Left lung (tissue), 14 donors: ENCODE measurements at places on chromosomes 12 and 14.
A peak's percentile ranks its signal among the peaks of the same experiment; 100 is the strongest.

DNA sequence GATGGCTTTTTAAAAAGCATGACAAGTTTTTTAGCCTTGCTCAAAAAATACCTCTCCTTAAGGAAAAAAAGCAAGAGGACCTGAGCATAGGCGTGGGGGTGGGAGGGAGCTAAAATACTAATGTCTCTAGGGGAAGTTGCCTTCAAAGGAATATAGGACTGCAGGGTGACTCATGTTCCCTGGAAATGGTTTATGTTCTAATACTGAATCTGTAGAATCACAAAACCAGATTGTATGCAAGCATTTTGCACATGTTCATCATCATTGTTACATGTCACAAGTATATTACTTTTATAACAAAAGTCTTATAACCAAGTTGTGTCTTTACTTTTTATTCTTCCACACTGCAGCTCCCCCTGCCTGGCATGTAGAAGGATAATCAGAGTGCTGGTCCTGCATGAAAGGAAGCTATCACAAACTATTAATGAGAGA, 36.6 kb downstream of the GPR135 start:
- no peak for DNase-seq

GRCh38 chr14:27634056-27634970, 1036.5 kb upstream of the NOVA1 start:
- DNase-seq: no peak

DNA sequence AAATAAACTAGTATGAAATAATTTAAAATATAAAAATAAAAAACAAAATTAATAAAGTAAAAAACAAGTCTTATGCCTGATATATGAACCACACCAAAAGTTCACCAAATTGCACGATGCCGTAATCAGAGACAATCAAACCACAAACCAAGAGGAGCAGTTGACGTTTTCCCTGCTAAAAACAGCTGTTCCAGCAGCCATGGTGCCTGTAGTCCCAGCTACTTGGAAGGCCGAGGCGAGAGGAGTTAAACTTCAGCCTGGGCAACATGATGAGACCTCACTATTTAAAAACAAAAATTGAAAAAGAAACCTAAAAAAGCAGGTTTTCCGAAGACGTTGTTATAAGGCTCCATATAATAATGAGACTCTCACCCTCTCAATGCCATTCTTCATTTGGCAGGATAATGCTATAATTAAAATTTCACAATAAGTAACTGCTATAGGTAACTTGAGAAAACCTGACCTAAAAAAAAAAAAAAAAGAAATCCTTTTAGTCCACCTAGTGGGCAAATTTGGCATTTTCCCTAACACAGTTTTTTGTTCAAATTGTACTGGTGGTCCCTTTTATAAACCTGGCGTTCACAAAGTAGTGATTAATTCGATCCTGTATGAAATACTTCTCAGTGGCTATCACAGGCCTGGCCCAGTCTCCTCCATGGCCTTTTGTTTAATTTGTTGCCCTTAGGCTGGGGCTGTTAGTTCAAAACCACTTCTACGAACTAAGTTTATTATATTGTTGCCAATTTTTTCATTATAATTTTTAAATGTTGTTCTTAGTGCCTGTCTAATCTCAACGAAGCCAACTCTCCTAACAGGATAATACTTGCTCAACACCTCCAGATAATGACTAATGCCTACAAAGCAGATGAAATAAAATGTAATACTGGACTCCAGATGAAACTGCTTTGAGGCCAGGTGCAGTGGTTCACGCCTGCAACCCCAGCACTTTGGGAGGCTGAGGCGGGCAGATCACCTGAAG, 62.1 kb downstream of the TNFAIP2 start:
- no peak for DNase-seq

GRCh38 chr14:53953828-53954550, 2.6 kb downstream of the BMP4 start:
- peak; percentile 73 for DNase-seq

GRCh38 chr12:14138495-14138894, 157.1 kb upstream of the GRIN2B start:
- no peak for DNase-seq

DNA sequence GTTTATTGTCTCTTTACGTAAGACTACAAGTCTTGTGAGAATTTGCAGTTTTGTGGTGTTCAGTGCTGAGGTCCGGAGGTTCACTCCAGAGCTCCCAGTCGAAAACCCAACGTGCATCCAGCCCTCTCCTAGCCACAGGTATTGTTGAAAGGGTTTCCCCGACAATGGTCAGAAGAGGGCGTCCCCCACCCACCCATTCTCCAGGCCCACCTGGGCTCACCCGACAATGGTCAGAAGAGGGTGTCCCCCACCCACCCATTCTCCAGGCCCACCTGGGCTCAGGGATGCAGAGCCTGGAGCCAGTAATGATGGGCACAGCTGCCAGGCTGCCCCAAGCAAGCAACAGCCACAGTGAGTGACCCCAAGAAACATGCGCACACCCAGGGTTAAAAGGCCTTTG, 126.8 kb upstream of the EVL start:
- no peak for DNase-seq

DNA sequence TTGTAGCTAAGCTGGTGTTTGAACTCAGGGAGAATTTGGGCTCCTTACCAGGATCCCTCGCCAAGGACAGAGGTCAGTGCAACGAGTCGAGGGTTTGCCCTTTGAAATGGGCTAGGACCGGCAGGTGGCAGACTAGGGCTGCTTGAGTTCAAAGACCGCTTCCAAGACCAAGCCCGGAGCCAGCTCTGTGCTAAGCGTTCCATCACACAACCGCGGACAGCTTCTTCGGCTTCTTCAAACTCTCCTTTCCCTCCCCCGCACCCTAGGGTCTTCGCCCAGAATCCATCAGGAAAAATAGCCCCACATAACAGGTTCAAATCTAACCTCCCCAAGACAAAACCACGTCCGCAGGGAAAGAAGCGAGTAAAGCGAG, 705 bp upstream of the FLVCR2 start:
- DNase-seq: peak; percentile 90

- peak; percentile 78 for DNase-seq
These were observed at the start of gene SETD1B for GRCh38 chr12:121803861-121804416. SETD1B (plus strand) TSS chr12:121804009; CDS start chr12:121804738, 729 bp downstream.

DNA sequence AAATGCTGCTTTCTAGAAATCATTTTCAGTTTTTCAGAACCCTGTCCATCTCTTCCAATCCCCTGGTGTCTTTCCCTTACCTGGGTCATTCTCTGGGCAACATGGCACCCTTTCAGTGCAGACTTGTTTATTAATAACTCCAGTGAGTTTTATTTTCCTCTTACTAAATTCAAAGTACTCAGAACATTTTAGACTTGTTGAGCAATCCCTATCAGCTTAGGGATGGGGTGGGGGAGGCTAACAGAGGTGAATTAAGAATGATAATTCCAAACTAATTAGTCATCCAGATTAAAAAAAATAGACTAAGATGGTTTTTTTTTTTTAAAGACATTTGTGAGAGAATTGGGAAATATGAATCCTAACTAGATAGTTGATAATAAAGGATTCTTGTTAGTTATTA, 10.7 kb downstream of the GPRC5A start:
- DNase-seq: no peak

GRCh38 chr14:79543348-79543747, 668.0 kb downstream of the DIO2 start:
- no peak for DNase-seq

DNA sequence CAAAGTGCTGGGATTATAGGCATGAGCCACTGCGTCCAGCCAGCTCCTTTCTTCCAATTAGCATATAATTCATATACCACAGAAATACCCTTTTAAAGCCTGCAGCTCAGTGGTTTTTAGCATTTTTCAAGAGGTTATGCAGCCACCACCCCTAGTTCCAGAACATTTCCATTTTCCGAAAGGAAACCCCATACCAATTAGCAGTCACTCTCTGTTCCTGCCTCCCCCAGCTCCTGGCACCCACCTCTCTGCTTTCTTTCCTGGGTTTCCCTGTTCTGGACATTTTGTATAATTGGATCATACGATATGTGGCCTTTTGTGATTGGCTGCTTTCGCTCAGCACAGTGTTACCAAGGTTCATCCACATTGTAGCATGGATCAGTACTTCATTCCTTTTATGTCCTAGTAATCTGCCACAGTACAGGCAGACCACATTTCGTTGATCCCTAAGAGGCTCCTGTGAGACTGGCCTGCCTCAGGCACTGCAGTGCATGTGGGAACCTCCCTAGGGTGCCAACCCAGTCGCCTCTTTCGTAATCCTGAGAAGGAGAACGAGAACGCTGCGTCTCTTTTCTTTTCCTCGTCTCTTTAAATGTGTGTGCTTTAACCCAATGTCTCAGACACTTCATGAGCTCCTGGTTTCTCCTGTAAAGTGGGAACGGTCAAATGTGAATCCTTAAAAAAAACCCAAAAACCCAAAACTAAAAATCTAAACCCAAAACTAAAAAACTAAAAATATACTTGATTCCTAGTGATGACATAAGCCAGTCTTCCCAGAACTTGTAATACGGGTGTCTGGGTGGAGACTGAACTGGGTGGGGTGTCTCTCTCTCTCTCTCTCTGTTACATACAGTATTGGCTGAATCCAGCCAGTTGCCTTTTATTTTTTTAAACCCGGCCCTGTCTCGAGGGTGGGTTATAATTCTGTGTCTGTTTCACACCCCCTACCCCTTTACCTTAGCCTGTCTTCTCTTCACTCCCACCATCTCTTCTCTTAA, 14.7 kb downstream of the AACS start:
- DNase-seq: no peak

GRCh38 chr12:43758247-43758727, 303 bp downstream of the PUS7L start:
- peak; percentile 47 for DNase-seq

GRCh38 chr12:4540170-4540569, 1.5 kb downstream of the RAD51AP1 start:
- no peak for DNase-seq

- no peak for DNase-seq
These were observed 298.9 kb downstream of the ITPR2 start for GRCh38 chr12:26534071-26534470.

GRCh38 chr12:92721130-92721529, 18.3 kb downstream of the PLEKHG7 start:
- DNase-seq: no peak

DNA sequence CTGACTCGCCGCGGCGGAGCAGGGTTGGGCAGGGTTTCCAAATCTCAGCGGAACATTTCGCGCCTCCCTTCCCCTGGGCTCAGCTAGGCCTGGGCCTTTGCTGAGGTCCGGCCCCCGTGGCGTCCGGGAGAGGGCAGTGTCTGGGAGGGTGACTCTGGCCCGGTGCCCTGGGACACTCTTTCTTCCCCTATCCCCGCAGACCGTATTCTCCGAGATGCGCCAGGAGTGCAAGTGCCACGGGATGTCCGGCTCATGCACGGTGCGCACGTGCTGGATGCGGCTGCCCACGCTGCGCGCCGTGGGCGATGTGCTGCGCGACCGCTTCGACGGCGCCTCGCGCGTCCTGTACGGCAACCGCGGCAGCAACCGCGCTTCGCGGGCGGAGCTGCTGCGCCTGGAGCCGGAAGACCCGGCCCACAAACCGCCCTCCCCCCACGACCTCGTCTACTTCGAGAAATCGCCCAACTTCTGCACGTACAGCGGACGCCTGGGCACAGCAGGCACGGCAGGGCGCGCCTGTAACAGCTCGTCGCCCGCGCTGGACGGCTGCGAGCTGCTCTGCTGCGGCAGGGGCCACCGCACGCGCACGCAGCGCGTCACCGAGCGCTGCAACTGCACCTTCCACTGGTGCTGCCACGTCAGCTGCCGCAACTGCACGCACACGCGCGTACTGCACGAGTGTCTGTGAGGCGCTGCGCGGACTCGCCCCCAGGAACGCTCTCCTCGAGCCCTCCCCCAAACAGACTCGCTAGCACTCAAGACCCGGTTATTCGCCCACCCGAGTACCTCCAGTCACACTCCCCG, 3.0 kb downstream of the WNT1 start:
- no peak for DNase-seq

DNA sequence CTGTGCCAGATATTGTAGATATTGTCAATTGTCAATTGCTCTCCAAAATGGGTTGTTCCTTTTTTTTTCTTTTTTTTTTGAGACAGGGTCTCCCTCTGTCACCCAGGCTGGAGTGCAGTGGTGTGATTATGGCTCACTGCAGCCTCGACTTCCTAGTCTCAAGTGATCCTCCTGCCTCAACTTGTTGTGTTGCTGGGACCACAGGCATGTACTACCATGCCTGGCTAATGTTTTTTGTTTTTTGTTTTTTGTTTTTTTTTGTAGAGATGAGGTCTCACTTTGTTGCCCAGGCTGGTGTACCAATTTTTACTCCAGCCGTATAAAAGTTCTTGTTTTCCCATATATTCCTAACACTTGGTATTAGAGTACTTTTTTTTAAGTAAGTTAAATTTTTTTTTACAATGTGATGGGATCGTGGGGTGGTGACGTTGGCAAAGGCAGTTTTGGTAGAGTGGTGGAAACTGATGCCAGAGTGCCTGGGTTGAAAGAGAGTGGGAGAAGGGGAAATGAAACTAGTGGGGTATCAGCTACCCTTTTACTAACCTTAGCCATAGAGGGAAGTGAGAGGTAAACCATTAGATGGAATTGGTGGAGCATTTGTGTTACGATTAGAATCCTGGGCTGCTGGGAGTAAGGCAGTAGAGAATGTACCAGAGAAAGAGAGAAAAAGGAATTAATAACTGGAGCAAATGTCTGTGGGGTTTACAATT, 33.0 kb upstream of the CFAP54 start:
- no peak for DNase-seq

DNA sequence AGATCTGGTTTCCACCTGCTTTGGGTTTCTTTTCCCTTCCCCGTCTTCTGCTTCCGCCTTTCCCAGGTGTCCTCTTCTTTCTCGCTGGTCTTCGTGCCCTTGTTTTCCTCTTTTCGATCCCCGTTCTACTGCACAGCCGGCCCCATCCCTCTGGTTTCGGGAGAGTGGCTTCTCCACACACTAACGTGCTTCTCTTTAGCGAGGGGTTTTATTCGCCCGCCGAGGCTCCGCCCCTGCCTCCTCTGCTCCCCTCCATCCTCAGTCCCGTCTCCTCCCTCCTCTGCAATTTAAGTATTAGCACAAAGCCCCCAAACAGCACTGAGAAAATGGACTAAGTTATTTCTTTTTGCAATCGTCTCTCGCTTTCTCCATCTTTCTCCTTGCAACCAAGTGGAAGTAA, at the start of gene SLC7A8:
TSS of gene SLC7A8 (minus strand) at position 182 of the 400 bp plus-strand sequence. CDS start 746 bp downstream, outside the sequence.
- peak; percentile 82 for DNase-seq

DNA sequence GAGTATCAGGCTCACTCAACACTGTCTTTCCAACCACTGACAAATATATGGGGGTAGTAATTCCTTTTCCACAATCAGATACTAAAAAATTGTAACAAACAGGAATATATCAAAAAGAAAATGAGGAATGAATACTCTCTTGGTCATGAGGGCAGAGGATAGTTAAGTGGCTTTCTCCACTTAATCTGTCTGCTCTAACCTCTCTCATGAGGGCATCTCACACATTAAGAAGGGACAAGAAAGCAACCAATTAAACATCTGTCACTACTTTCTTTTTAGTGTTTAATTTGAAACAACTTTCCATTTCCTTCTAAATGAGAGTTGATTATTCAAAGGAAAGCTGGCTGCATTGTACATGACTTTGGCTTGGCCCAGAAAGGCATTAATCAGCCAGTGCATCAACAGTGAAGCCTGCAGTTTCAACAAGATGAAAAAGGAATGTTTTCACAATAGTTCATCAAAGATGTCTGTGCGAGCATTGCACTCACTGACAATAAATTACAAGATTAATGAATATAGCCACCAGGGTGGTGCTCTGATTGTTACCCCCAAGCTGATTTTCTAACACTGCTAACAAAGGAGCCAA, 142.0 kb downstream of the SEC23A start:
- DNase-seq: no peak
